Retina (tissue), 1 donor: ENCODE measurements at places on chromosomes 1 and 21.

- no peak for DNase-seq
These were observed 160.7 kb downstream of the LEPR start for GRCh38 chr1:65581119-65581518.

DNA sequence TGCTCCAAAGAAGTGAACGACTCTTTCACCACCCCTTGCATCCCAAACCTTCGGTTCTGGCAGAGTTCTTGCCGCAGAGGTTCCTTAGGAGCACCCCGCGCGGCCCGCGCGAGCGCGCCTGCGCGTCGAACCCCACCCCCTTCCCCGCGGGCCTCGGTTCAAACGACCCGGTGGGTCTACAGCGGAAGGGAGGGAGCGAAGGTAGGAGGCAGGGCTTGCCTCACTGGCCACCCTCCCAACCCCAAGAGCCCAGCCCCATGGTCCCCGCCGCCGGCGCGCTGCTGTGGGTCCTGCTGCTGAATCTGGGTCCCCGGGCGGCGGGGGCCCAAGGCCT lies at the start of gene C1orf56:
C1orf56 (plus strand) TSS at position 161 of the 334 bp plus-strand sequence; CDS start at position 258, 97 bp downstream.
- DNase-seq: peak; percentile 90

GRCh38 chr1:67652800-67653199 lies 32.2 kb upstream of the GADD45A start:
- no peak for DNase-seq

DNA sequence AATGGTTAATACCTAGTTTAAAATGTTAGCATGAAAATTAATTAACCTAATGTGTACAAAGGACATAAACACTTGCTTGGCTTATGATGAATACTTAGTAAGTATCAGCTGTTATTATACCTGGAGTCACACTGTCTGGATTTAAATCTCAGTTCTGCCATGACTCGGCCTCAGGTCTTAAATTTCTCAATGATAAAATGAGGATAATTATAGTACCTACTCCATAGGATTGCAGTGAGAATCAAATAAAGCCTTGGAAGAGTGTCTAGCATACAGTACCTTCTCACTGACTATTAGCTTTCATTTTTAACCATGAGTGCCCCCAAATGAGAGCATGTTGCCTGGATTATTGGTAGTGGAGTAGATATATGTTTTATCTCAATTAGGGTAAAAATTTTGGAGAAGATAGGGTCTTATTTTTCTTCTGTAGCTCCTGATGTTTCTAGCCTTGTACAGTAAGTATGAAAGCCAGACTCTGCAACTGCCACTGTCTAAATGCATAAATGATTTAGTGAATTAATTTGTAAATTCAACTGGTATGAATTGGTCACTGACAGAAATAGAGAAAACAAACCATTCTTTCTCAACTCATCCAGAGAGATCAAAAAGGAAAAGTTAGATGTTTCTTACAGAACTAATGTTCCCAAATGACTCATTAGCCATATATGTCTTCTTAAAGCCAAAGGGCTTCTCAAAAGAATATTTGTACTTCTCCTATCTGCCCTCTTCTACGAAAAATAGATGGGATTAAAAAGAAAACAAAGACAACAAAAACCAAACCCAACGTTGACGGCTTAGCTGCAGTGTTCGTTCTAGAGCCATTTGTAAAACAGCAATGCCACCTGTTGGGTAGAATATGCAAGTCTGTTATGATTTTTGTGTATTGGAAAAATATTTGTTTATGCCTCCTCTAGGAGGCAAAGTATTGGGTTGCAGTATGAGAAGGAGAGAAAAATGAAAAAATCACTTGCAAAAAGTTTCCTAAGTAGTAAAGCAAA lies 53.8 kb upstream of the MROH9 start:
- DNase-seq: no peak

DNA sequence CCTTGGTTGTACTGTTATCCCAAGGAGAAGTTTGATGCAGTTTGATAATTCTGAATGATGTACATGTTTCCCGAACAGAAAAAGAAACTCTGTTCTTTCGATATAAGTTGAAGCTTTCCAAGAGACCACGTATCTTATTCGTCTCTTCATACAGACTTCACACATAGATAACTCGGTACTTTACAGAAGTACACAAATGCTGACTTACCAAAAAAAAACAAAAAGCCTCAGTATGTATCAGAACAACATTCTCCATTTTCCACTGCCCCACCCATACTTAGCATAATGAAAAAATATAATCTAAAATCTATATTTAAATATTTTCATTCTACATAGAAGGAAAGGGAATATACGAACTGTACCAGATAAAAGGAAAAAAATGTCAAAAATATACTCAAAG lies 2.2 kb downstream of the FOXJ3 start:
- DNase-seq: no peak

DNA sequence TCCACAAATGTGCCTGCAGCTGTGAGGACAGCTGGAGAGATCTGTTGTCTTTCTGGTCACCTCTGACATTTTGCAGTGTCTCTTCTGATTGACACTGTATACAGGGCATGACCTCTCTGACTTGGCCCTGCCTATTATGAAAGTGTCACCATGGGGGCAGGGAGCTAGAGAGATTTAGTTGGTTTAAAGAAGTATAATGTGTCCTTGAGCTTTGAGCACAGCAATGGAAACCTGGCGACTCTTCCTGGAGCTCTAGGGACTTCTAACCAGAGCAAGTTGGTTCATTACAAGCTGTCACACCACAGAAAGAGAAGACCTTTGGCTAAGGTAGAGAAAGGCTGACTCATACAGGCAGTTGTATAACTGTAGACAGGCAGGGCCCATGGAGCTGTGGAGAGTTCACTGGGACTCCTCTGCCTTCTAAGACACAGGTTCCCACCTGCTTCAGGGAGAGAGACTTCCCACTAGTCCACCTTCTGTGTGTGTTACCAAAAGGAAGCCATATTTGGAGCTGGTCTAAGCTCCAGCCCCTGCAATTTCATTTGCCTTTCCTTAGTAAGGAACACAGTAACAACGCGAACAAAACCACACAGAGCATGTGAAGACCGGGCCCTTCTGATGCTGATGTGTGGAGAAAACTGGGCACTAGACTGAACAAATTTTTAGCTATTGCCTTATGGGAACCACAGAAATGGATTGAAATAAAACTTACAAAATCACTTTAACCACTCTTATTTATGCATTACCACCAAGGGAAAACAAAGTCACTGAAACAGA lies 90.5 kb upstream of the ADAR start:
- DNase-seq: no peak

GRCh38 chr1:152907686-152908601 lies at the start of gene IVL:
Gene IVL, plus strand, starts transcription at chr1:152908546. Its CDS starts 1,252 bp downstream, at chr1:152909798.
- DNase-seq: no peak

DNA sequence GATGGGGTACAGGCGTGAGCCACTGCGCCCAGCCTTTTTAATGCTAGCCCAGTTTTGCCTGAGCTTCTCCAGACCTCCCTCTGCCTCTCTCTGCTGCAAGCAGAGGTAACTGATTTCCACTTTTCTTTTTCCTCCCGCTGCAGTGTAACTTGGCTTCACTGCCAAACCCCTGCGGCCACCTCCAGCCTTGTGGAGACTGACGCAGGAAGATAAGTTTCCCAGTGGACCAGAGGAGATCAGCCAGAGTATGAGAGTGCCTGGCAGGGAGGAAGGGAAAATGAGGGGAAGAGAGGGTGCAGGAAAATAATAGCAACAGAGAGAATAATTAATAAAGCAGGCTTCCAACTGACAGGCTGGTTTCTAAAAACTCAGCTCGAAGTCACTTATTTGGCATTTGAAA lies 143.7 kb downstream of the PCNX2 start:
- DNase-seq: no peak

GRCh38 chr21:31921079-31921478 lies 48.3 kb downstream of the HUNK start:
- no peak for DNase-seq

GRCh38 chr1:216212826-216213225 lies 210.4 kb downstream of the USH2A start:
- DNase-seq: no peak

- DNase-seq: no peak
These were observed 124.6 kb upstream of the KRTAP19-8 start for GRCh38 chr21:31162827-31163226.

- DNase-seq: no peak
These were observed 34.0 kb downstream of the PCSK9 start for GRCh38 chr1:55073187-55073916.

- no peak for DNase-seq
These were observed 162.7 kb downstream of the DNM3 start for GRCh38 chr1:172003766-172004530.

GRCh38 chr1:244100704-244101453 lies 49.8 kb downstream of the ZBTB18 start:
- DNase-seq: peak; percentile 53

DNA sequence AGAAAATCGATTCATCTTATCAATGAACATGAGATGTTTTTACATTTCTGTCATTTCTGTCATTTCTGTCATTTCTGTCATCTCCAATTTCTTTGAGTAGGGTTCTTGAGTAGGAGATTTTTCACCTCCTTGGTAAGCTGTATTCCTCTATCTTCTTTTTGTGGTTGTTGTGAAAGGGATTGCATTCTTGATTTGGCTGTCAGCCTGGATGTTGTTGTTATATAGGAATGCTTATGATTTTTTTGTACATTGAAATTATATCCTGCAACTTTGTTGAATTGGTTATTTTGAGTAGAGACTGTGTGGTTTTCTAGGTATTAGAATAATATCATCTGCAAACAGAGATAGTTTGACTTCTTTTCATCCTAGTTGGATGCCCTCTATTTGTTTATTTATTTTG lies 1233.7 kb downstream of the PLA2G4A start:
- DNase-seq: no peak

- peak; percentile 86 for DNase-seq
These were observed 78.6 kb downstream of the HHAT start for GRCh38 chr1:210407207-210407886.

DNA sequence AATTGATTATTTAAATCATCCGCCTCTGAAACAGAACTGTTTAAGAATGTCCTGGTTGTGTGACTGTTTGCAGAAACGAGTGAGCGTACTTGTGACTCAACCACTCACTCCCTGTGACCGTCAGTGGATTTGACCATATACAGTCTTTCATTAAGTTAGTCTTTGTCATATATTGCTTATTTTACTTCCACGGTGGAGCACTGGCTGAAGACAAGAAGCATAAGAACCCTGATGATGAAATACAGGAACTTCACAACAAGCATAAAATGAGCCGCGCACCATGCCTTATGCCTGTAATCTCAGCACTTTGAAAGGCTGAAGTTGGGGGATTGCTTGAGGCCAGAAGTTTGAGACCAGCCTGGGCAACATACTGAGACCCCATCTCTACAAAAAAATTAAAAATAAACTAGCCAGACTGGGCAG lies 194.0 kb downstream of the TOMM20 start:
- no peak for DNase-seq

GRCh38 chr1:86823821-86824500 lies 90.0 kb downstream of the SELENOF start:
- DNase-seq: no peak

GRCh38 chr1:188240772-188241406 lies 1412.1 kb downstream of the PLA2G4A start:
- DNase-seq: no peak

- DNase-seq: no peak
These were observed 15.0 kb downstream of the TNFRSF25 start for GRCh38 chr1:6450943-6451373.

DNA sequence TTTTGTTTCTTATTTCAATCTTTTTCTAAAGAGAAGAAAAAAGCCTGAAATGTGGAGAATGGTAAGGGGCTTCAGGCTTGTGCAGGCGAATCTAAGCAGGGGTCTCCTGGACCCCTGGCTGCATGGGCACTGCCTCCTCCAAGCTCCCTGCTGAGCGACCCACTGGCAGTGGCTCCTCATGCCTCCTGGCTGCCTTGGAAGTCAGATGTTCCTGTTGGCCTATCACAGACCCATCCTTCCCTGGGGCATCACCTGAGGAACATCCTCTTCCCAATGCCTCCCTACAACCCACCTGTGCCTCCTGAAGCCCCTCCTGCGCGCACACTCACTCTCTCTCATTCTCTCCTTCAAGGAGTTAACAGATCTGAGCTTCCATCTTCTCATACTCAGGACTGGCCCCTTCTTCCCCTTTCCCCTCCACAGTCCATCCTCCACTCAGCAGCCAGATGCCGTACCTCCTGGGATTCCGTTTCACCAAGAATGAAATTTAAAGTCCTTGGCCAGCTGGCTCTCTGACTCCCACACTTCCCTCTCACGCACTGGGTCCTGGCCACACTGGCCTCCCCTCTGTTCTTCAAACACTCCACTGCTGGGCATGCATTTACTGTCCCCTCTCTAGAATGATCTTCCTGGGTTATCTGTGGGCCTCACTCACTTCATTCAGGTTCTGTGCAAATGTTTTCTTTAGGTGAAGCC lies 41.7 kb downstream of the AZIN2 start:
- no peak for DNase-seq

DNA sequence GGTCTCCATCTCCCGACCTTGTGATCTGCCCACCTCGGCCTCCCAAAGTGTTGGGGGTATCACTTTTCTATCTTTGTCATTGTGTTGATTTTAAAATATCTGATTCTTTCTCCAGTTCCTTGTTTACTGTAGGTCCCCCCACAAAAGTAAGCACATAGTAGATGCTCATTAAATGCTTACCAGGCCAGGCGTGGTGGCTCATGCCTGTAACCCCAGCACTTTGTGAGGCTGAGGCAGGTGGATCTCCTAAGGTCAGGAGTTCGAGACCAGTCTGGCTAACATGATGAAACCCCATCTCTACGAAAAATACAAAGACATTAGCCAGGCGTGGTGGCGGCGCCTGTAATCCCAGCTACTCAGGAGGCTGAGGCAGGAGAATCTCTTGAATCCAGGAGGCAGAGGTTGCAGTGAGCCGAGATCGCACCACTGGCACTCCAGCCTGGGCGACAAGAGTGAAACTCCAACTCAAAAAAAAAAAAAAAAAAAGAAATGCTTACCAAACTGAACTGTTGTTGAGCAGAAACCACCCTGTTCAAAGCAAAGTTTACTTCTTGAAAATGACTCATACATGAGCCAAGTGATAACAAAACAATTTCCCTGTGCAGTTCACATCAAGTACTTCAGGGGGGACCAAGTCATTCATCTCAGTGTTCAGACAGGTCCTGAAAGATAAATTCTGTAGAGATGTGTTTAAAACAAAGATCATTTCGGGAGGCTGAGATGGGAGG lies 24.3 kb upstream of the NID1 start:
- DNase-seq: no peak

GRCh38 chr1:39694026-39694425 lies 2.8 kb upstream of the HPCAL4 start:
- DNase-seq: no peak

DNA sequence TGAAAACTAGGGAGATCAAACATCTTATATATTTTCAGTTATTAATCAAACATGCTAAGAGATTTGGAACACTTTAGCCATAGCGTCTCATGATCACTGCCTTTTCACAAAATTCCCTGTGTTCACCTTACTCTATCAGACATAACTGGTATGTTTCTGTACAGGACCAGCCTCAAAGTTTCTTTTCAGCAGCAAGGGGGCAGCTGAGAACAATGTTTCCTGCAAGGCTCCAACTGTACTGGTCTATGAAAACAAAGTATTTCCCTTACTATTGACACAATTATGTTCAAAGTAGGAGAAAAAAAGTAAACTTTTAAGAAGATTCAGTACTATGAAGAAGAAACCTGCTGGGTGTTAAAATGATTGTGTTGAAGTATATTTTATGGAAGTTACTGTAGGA lies 98.5 kb downstream of the ATF6 start:
- DNase-seq: no peak

- DNase-seq: no peak
These were observed 10.3 kb downstream of the PARS2 start for GRCh38 chr1:54754045-54754444.
